Activated T-helper 2 cell treated with anti-CD3 and anti-CD28 coated beads, Interferon-gamma antibody, Interleukin-2, Interleukin-4, amounts not matched to agents 10 μg/mL and 5 μg/mL and 100 μg/mL, durations not matched to agents 14 hours and 24 hours and 36 hours (primary cell): ENCODE measurements at places on chromosomes 2 and 18. TPM values are rescaled to one million over a fixed set of nuclear protein-coding genes. Genes with fewer than 3 reads are reported as not detected.

- H3K27me3 ChIP-seq: peaks cover 1% of the 10 kb centered on the region
- H3K27ac ChIP-seq: no peak overlapping the region
- no peak for DNase-seq
- no peaks in the 10 kb centered on the region for H3K4me1 ChIP-seq
- no peak overlapping the region for H3K4me3 ChIP-seq
Measured at GRCh38 chr2:237574894-237575868, 8.8 kb downstream of the PRLH start.

The TCF23 gene
- not detected in 2 replicates for total RNA-seq

DNA sequence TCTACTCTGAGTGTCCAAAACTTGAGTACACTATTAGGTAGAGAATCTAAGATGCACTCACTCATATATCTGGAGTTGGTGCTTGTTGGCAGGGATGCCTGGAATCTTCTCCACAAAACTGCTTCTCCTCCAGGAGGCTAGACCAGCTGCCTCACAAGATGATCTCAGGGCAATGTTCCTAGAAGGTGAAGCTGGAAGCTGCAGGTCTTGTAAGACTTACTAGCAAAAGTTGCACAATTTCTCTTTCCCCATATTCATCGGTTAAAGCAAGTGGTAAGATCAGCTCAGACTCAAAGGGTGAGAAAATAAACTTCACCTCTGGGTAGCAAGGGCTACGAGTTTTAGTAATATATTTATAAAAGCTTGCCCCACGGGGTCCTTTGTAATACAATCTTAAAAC, 454.4 kb upstream of the ACVR2A start:
- no peak overlapping the region for H3K27ac ChIP-seq
- H3K36me3 ChIP-seq: no peaks in the 10 kb centered on the region
- peaks cover 1% of the 10 kb centered on the region for H3K4me1 ChIP-seq
- no peak for DNase-seq
- no peak overlapping the region for H3K4me3 ChIP-seq

GRCh38 chr18:35155398-35156117, 85.3 kb upstream of the ZNF397 start:
- peaks cover 24% of the 10 kb centered on the region for H3K4me1 ChIP-seq
- DNase-seq: no peak
- H3K4me3 ChIP-seq: no peak overlapping the region
- H3K27me3 ChIP-seq: no peaks in the 10 kb centered on the region

The CMPK2 gene
- total RNA-seq: 2.8 and 2.9 TPM in 2 replicates

The EMX1 gene
- total RNA-seq: not detected in 2 replicates
